ENCODE measurements at places on chromosomes 12 and 14. TPM values are rescaled to one million over a fixed set of nuclear protein-coding genes. Genes with fewer than 3 reads are reported as not detected.

Gene SERPINA1
- not detected for total RNA-seq

Gene SOX5
- total RNA-seq: 0.25 TPM

Gene ACOT2
- total RNA-seq: 17.2 TPM

Gene RTN1
- total RNA-seq: 0.16 TPM

Gene SYNDIG1L
- total RNA-seq: not detected

Gene MORN3
- total RNA-seq: 0.49 TPM
